Stimulated activated CD4-positive, alpha-beta T cell treated with anti-CD3 and anti-CD28 coated beads, Interleukin-2, amount 100 ng/mL, for 48 hours (primary cell): ENCODE measurements at places on chromosomes 1 and 21.

- DNase-seq: no peak
Measured at GRCh38 chr1:158101927-158102326, 78.8 kb upstream of the CD1D start.

- DNase-seq: peak; percentile 73
Measured at GRCh38 chr21:36630485-36631206, 68.3 kb upstream of the SIM2 start.

GRCh38 chr1:85199667-85200462, 951 bp downstream of the SYDE2 start:
- peak; percentile 6 for DNase-seq

GRCh38 chr1:202682477-202682876, 27.8 kb downstream of the SYT2 start:
- DNase-seq: no peak

DNA sequence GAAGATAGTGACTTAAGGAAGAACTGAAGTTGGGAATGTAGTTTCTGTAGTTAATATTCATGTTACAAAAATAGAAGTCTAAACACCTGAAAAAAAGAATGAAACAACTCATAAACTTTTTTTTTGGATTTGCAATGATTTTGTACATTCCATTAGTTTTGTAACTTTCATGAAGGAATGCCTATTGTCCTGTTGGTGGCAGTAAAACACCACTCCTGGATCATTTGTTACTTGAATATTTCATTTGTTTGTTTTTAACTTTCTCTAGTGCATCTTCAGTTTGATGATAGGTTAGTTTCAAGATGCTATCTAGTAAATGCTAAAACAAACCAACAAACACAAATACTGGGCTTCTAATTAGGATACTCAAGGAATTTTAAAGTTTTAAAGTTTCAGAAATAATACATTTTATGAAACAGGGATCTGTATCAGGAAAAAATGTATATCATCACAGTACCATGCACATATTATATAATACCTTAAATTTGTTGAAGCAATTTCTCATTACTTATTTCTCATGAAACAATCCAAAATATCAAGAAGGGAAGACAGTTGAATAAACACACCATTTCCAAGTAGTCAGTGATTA, 229.7 kb upstream of the CACYBP start:
- DNase-seq: no peak

- peak; percentile 61 for DNase-seq
Measured at GRCh38 chr1:160550572-160551034, 27.5 kb upstream of the SLAMF6 start.

DNA sequence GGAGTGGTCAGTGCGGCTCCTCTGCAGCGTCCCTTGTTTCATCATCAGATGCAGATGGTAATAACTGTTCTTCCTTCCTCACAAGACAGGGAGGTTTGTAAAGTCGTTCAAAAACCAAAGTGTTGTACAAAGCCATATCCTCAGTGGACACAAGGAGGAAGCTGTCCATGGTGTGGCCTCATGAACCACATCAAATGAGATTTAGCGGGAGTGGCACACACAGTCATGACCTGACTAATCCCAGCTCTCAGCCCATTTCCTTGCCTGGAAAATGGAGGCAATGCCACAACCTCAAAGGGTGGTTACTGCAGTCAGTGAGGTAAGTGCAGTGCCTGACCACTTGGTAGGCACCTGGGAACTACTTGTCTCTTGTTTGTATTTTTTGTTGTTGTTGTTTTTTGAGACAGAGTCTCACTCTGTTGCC, 13.4 kb downstream of the ENTREP3 start:
- DNase-seq: no peak

GRCh38 chr1:6967431-6968111, 182.3 kb downstream of the CAMTA1 start:
- DNase-seq: no peak

GRCh38 chr1:207321790-207322645, 540 bp downstream of the CD55 start:
- no peak for DNase-seq

DNA sequence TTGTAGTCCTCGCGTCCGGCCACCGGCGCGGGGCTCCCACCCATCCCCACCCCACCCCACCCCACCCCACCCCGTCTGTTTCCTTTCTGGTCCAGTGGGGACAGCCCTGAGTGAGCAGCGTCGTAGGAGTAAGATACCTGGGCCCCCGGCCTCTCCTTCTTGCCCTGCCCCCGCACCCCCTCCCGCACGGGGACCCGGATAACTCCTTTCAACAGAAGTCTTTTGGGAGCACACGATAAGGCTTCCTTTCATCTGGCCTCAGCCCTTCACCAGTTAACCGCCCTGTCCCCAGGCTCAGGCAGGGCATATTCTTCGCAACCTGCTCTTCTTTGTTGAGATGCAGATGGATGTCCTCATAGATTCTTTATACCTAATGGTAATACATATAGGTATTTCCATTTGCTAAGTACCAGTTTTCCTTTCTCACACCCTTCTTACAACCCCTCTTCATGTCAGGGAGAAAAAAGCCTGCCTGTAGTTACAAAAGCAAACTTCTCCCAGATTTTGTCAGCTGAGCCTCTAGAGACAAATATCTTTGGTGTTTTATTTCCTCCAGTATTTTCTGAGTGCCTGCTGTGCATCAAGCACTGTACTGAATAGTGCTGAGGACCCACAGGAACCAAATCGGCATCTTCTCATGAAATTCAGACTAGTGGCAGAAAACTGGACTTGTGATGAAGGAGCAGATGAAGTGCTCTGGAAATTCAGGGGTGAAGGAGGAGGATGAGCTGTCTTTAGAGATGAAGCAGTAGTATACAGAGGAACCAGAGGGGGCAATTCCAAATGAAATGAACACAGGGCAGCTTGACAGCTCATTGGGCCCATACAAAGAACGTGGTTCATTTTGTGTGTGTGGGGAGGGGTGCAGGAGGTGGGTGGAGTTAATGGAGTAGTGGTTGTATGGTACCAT, 33.6 kb downstream of the SLC2A1 start:
- DNase-seq: no peak

GRCh38 chr1:58768191-58768731, 15.6 kb downstream of the JUN start:
- no peak for DNase-seq

GRCh38 chr1:17582124-17582774, 42.8 kb downstream of the ARHGEF10L start:
- DNase-seq: no peak

- DNase-seq: no peak
Measured at GRCh38 chr1:183554577-183554976, 35.7 kb downstream of the NCF2 start.

DNA sequence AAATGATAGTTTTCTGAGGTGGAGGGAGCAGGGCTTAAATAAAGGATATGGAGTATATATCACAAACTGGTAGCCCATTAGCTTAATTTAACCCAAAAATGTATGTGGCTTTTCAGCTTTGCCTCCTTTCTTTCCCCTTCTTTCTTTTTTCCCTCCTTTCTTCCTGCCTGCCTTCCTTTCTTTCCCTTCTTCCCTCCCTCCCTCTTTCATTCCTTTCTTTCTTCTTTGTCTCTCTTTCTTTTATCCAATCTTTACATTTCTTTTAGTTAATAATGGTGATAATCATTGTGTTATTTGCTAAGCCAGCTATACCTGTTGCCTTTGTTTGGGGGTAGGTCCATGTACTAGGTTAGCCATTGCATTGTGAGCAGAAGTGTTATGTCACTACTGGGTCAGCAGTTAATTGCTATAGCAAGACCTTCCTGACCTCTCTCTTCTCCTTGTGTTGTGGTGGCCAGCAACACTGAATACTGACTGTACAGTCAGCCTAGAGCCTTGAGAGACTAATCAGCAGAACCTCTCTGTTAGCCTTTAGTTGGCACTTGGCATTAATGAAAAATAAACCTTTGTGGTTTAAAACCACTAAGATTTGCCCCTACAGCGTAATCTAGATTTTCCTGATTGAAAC, 5.1 kb downstream of the GORAB start:
- no peak for DNase-seq

DNA sequence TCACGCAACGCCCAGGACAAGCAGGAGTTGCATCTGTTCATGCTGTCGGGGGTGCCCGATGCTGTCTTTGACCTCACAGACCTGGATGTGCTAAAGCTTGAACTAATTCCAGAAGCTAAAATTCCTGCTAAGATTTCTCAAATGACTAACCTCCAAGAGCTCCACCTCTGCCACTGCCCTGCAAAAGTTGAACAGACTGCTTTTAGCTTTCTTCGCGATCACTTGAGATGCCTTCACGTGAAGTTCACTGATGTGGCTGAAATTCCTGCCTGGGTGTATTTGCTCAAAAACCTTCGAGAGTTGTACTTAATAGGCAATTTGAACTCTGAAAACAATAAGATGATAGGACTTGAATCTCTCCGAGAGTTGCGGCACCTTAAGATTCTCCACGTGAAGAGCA, 60.4 kb upstream of the ZNF326 start:
- no peak for DNase-seq

DNA sequence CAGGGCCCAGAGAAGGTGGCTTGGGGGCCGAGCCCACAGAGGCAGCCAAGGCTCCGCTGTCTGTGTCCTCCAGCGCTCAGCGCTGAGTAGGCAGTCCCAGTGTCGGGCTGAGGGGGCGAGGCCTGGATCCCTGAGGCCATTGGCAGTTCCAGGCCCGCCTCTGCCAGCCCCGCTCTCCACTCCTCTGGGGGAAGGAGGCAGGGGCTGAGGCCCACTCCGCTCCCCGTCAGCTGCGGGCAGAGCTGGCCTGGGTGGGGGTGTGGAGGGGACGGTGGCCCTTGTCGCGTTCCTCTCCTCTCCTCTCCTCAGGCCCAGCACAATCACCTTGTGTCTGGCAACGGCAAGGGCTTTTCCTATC, 132.8 kb downstream of the CASZ1 start:
- no peak for DNase-seq

DNA sequence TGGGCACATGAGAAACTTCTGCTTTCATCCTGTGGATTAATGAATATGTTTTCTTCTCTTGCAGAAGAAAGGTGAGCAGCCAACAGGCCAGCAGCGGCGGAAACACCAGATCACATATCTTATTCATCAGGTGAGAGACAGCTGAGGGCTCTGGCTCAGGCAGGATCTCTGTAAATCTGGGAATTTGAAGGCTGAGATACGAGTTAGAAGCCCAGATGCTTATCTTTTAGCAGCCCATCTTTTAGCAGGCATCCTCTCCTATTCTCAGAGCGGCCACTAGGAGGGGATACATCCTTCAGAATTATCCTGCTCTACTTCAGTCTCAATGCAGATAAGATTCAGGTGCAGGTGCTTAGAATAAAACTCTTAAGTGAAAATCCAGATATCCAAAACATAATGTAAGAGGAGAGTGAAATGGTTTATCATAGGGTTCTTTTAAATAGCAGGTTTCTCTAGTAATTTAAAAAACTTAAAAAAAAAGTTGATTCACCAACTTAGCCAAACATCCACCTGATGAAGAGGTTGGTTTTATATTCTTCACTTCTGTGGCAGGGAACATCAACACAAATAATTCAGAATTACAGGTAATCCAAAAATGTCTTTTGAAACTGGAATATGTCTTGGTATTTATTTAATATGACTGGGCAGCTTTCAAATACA, 19.3 kb downstream of the SH2D2A start:
- DNase-seq: no peak

DNA sequence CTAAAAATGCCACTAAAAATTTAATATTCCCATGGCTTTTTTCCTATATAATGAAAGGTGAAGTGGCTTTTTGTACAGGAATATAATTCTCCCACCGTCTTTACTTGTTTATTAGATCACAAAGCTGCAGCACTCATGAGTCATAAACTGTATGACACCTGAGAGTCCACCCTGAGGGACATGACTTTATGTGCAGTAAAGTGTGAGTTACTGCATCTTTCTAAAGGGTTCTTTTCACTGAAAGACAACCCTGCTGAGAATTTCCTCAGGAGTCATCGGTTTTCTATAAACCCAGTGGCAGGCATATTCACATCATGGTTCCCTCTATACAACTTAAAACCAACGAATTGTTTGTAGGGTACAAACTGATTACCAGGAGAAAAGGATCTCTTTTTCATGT, 77.4 kb downstream of the APP start:
- no peak for DNase-seq

DNA sequence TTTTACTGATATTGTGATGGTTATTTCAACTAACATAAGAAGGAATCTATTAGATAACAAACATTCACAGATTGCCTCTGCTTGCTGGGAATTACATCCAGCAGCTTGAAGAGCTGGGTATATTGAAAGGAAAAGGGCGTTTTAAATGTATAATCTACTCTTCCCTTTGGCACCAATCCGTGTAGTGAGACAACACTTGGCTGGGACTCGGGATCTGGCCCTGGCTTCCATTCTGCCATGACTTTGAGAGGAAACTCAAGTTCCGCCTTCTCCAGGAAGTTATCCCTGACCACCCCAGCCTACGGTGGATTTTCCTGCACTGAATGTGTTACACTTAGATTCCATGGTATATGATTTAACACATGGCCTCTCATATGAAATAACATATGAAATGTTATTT, 86.9 kb upstream of the UBE2U start:
- DNase-seq: no peak

GRCh38 chr1:9260059-9260766, 25.6 kb downstream of the H6PD start:
- DNase-seq: no peak

- no peak for DNase-seq
Measured at GRCh38 chr1:52679498-52679897, 18.6 kb downstream of the COA7 start.

DNA sequence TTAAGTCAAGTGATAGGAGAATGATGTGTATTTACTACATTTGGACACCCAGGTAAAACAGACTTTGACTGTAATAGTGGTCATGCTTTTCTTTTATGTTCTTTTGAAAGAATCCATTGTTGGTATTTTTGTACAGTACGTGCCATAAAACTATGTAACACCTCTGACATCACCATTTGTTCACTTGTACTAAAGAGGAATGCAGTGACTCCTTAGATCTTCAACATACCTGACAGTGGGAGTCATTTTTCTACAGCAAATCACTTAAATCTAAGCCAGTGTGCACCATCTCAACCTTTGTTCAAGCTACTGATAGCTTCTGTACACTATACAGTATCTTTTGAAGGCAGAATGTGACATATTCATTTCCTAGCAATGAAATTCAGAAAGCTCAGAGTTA, 6.3 kb upstream of the PLD5 start:
- DNase-seq: no peak

- DNase-seq: no peak
Measured at GRCh38 chr1:218476385-218476784, 131.2 kb downstream of the TGFB2 start.

GRCh38 chr1:209342441-209343175, 240.9 kb upstream of the CAMK1G start:
- DNase-seq: no peak

DNA sequence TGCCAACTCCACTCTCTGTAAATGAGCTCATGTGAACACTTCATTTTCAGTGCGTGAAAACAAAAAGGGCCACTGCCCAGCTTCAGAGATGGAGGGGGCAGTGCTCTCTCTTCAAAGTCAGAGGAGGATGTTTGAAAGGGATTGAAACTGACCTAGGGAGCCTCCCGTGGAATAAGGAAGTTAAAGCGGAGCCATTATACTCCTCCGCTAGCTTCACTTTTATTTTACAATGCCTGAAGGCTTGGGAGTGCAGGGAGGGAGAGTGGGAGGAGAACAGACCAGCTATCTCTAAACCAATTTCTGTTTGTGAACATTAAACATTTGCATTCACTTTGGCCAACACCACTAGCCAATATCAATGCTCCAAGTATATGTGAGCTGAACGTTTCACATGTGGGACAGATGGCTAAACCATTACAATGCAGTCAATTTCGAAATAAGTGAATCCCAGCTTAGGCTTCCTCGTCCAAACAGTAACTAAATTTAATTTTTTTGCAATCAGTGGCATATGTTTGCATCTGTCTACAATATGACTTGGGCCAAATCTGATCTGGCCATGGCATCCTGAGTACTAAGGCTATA, 126.9 kb downstream of the ESRRG start:
- DNase-seq: no peak
